ENCODE measurements at places on chromosomes 6 and 20.

GRCh38 chr6:132742495-132742894 lies 15.2 kb downstream of the VNN2 start:
- DNase-seq, result no peak

- DNase-seq, result no peak
Observed at GRCh38 chr6:142883011-142883410, 62.0 kb downstream of the HIVEP2 start.

DNA sequence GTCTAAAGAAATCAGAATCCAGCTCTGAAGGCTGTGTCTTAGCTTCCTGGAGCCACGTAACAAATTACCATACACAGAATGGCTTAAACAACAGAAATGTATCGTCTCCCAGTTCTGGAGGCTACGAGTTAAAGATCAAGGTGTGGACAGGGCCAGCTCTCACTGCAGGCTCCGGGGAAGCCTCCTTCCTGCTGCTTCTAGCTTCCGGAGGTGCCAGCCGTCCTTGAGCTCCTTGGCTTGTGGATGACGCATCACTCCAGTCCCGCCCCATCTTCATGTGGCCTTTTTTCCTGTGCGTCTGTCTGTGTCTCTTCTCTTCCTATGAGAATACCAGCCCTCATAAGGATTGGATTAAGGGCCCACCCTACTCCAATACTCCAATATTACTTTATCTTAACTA lies 319.1 kb upstream of the QKI start:
- no peak for DNase-seq

DNA sequence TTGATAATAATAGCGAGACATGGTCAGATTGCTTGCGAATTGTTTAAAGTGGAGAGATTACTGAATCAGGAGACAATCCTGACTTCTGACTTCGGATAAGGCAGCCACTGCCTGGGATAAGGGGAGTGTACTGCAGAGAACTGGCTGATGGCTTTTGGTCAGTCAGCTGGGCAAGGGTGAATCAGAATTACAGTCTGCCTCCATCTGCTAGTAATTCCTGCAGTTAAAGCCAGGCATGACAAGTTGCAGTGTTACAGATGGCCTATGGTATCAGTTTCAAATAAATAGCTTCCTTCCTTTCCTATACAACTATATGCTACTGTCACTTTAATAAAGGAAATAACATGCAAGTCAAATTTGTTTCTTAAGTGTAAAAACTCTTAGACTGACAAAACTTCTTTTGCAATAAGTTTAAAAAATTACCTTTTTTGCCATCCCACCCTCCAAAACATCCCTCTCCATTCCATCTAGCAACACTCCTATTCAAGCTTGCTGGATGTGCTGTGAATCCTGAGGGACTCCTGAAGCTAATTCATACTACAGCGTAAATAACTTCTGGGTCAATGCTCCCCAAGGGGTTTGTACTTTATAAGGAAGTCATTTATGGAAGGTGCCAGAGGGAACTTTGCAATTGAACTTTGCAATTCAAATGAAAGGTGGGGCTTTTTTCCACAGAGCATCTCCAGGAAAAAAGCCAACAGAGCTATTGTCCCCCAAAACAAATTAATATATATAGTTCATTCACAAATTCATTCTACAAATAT lies 245.2 kb downstream of the ADGRB3 start:
- no peak for DNase-seq

GRCh38 chr20:49043000-49043399 lies 3.1 kb upstream of the CSE1L start:
- no peak for DNase-seq

- no peak for DNase-seq
Observed at GRCh38 chr20:21714297-21715192, 9.1 kb downstream of the PAX1 start.

- DNase-seq, result no peak
Observed at GRCh38 chr20:57579898-57580447, 19.1 kb downstream of the PCK1 start.

- DNase-seq, result no peak
Observed at GRCh38 chr6:163422550-163422949, 8.0 kb downstream of the QKI start.

DNA sequence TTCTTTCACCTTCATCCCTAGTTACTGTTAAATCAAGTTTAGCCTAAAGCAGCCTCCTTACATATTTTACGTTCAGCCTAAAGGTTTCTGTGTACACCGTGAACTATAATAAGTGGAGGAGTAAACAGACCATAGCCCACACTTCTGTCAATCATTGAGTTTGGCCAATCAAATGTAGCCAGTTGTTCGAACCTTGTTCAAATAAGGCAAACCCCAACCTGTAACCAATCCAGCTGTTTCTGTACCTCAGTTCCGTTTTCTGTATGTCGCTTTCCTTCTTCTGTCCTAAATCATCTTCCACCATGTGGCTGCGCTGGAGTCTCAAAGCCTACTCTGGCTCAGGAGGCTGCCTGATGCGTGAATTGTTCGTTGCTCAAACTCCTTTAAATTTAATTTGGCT lies 1.8 kb upstream of the FBXO30 start:
- no peak for DNase-seq

- DNase-seq, result no peak
Observed at GRCh38 chr20:57128044-57128757, 138.2 kb downstream of the BMP7 start.

GRCh38 chr6:167487749-167488664 lies 163.1 kb downstream of the TTLL2 start:
- no peak for DNase-seq

DNA sequence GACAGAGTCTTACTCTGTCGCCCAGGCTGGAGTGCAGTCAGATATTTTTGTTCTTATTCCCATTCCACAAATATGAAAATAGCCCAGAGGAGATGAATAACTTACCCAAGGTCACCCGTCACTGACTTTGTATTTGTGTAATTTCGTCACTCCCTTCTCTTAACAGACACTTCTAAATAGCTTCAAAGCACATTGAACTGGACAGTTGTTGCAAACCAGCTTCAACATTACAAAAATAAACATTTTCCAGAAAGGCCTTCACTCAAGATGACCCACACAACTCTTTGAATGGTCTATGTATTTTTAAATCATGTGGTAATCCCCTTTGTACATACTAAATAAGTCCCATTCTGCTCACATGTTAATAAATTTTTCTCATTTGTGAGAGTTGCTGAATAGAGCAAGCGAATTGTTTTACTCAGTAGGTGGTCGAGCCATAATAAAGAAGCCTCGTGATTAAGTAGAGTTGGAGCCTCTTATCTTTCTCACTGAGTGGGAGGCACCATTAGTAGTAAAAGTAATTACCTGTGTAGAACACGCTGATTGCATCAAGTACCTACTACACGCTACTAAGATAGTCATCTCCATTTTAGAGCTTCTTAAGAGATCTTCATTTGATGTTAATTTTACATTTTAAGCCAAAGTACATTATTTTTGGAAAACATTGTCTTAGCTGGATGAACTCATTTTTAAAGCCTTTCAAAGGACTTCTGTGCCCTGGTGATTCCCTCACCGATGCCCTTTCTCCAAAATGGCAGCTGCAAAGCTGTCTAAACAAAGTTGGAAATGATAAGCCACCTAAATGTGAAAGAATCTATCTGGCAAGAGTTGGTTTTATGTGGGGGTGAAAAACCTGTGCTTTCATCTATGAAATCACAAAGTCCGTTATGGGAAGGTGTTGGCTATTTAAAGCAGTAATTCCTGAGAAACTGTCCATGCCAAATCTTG lies 110.0 kb downstream of the TSHZ2 start:
- no peak for DNase-seq

DNA sequence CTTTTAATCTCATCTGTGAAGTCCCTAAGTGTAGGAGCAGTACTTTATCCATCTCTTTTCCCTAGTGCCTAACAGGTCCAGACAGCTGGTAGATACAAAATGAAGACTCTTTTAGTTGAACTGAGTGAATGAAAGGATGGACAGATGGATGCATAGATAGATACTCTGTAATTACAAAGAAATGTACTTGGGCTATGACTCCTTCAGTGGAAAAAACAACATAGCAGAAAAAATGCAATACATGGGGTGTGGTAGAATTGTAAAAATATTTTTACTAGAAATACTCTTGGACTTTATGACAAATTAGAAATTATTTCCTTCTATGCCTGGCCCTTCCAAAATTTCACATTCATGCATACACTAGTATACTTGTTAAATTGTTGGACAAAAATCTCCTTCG lies 29.3 kb downstream of the KCNQ5 start:
- DNase-seq, result no peak

DNA sequence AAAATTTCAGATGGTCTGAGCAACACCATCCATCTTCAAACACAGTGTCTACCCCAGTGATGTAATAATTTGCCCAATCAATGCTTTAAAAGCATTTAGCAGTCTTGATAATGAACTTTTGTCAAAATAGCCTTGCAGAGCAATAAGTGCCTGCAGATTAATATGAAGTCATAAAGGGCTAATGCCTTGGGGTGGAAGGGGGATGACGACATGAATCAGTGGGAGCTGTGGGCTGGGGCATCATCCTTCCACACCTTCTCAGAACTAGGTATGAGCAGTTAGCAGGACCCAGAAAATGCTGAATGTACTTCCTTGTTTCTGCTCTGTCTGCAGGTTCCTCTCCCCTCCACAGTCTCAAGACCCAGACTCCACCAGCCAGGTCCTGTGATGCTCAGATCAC lies 166.2 kb upstream of the MAFB start:
- DNase-seq, result no peak

- no peak for DNase-seq
Observed at GRCh38 chr6:168030908-168031307, 33.4 kb downstream of the KIF25 start.

DNA sequence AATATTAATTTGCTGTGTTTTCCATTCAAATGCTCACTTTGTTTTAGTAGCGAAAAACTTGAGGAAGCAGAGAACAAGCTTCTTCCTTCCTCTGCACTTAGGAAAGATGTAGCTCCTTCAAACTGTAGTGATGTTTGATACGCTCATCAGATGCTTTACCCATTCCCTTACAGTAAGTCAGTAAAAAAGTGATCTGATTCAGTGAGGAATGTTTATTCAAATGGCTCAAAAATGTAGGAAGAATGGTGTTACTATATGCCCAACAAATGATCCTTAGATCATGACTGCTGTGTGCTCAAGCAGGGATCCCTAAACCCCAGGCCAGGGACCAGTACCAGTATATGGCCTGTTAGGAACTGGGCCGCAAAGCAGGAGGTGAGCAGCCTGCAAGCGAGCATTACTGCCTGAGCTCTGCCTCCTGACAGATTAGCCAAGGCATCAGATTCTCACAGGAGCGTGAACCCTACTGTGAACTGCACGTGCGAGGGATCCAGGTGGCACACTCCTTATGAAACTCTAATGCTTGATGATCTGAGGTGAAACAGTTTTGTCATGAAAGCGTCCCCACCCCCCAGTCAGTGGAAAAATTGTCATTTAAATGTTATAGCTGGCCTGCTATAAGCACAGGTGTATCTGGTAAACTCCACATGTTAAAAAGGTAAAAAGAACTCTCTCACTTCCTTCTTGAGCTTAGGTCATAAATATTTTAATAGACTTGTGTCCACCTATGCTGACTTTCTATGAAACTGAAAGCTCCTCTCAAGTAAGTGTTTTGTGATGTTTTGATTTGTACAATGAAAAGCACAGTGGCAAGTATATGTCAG lies 187.2 kb downstream of the FOXC1 start:
- no peak for DNase-seq

- no peak for DNase-seq
Observed at GRCh38 chr6:88262332-88262731, 96.2 kb upstream of the CNR1 start.

- no peak for DNase-seq
Observed at GRCh38 chr6:76789580-76789979, 673.7 kb downstream of the HTR1B start.

GRCh38 chr20:61161726-61162390 lies 90.2 kb upstream of the CDH4 start:
- DNase-seq, result no peak

DNA sequence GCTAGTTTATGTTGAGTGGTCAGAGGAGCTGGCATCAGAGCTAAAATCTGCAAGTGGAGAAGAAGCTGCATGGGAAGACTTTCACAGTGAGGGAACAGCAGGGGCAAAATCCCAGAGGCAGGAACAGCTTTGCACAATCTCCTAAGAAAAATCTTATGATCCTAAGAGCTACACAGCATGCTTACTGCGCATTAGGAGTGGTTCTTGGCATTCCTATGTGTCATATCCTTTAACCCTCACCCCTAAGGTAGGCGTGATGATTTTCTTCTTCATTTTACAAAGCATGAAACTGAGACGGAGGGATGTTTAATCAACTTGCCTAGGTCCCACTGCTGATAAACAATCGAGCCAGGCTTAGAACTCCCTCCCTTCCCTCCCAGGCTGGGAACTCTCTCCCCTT lies 313.6 kb upstream of the SULF2 start:
- DNase-seq, result no peak

DNA sequence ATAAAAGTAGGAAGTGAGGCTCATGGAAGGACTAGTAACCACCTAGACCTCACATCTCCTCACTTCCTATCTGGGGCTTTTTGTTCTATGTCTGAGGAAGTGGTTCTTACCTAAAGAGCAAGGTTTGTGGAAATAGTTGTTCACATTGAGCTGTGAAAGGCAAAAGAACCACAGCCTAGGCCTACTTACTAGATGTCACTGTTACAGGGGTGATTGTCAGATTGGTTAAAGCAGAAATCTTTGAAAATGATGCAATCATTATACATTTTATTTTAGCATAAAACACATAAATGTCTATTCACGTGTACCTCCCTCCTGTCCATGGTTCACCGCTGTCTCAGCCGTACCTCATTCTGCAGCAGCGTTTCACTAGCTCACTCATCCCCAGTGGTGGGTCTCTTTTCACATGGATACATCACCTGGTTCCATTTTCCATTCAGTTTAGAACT lies 268.8 kb downstream of the TMEM242 start:
- no peak for DNase-seq

GRCh38 chr6:135693811-135694370 lies 157.6 kb upstream of the PDE7B start:
- DNase-seq, result no peak

GRCh38 chr6:120935908-120936307 lies 398.4 kb downstream of the TBC1D32 start:
- DNase-seq, result no peak

DNA sequence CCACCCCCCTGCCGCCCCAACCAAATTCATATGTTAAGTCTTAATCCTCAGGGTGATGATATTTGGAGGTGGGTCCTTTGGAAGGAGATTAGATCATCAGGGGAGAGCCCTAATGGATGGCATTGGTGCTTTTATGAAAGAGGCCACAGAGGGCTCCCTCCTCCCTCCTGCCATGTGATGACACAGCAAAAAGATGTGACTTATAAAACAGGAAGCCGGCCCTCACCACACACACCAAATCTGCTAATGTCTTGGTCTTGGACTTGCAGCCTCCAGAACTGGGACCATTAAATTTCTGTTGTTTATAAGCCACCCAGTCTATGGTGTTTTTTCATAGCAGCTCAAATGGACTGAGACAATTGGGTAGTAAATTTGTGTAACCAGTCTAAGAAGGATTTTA lies 176.3 kb downstream of the ADGRG6 start:
- DNase-seq, result no peak

- no peak for DNase-seq
Observed at GRCh38 chr20:19977373-19977770, 39.8 kb upstream of the NAA20 start.

DNA sequence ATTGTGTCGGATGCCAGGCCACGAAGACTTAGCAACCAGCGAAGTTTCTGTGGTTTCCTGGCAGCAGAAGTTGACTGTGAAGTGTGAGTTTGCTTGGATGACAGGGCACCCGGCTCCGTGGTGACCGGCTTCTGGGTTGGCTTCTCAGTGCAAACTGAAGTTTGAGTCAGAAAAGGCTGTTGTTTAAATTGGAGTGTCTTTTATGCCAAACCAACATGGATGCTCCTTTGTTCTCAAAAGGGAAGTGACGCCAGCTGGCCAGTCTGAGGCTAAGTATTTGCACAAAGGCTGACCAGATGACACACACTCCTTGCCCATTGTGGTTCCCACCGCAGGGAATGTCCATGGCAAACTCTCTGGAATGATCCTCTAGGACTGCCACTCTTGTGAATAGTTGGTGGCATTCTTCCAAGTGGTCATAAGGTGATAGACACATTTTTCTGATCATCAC lies 164.8 kb upstream of the QKI start:
- DNase-seq, result no peak

Data from stimulated activated CD8-positive, alpha-beta memory T cell treated with anti-CD3 and anti-CD28 coated beads, Interleukin-4, amount 100 ng/mL, for 4 hours (primary cell).